Fibroblast of upper back skin (primary cell): ENCODE measurements at places on chromosomes 16 and 17.

GRCh38 chr17:73091770-73092522, 542 bp downstream of the SLC39A11 start:
- peak; percentile 19 for DNase-seq

DNA sequence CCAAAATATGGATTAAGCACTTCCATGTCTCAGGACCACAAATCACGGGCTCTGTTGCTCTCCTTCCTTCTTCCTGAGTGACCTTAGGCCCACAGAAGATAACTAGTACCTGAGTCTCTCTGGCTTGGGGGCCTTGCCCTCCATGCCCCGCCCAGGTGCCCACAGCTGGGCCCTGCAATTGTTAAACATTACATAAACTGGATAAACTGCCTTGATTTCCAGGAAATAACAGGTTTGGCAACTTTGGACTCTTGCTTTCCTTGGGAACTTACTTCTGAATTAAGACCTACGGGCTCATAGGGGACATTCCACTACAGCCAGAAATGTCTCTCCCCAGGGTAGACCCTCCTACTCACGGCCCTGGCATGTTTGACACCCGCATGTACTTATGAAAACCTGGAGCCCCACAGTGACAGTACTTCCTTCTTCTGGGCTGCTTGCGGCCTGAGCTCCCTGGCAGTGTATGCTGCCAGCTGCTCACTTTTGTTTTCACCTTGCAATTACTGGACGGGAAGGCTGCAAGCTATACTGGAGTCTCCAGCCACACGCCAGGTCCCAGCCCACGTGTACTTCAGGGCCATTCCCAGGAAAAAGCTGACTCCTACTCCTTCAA, 2.3 kb upstream of the UBALD2 start:
- no peak for DNase-seq

DNA sequence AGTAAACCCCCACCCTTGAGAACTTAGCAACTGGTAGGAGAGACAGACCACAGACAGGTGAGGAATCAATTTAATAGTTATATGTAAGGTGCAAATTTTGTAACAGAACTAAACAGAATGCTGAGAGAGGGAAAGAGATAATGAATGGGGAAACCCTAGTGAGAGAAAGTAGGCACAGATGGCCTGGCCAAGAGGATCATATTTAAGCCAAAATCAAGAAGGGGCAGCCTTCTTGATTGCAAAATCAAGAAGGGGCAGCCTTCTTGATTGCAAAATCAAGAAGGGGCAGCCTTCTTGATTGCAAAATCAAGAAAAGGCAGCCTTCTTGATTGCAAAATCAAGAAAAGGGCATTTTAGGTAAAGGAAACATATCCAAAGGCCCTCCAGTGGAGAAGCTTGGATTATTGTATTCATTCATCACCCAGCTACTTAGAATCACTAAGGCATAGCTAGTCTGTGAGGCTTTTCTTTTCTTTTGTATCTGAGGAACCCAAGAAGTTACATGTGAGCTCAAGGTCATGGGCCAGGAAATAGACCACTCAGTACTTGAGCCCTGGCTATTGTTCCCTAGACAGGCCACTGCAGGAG, 190.6 kb downstream of the CYLD start:
- no peak for DNase-seq

DNA sequence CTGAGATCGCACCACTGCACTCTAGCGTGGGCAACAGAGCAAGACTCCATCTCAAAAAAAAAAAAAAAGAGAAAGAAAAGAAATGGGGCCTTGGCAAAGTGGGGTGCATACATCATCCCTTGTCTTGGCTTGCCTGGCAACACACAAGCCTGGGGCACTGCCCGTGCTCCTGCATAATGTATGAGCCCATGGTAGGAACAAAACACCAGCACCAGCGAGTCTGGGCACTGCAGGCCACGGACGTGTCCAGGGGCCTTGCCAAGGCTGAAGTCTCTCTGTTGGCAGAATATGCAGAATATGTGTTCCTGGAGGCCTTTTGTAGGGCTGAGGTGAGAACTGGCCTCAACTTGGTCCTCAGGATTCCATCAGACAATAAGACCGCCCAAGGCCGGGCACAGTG, 15.7 kb upstream of the ALDOA start:
- no peak for DNase-seq

DNA sequence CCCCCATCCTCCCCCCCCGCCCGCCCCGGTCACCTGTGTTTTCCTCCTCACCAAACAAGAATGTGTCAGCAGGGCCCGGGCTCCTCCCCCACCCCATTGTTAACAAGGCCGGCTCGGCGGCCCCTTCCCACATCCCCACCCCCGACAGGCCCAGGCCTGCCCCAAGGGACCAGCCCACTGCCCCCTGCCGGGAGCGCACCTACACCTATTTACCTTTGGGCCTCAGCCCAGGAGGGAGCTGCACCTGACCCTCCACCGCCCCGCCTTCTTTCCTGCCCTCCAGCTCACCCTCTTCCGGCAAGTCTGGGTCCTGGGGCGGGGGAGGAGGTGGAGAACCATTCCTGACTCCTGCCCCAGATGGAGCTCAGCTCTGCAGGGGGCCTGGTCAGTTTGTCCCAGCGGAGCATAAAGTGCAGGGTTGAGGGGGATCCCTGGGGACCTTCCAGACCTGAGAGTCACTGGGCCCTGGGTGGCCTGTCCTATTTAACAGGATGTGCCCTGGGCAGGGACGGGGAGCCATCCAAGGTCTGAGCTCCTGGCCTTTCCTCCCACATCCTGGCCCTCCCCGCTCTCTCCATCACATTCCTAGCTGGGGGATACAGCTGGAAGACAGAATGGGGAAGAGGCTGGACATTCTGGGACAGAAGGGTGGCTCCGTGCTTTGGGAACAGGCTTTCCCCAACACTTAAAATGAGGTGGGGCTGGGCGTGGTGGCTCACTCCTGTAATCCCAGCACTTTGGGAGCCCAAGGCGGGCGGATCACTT, 8.3 kb downstream of the FOXJ1 start:
- no peak for DNase-seq

DNA sequence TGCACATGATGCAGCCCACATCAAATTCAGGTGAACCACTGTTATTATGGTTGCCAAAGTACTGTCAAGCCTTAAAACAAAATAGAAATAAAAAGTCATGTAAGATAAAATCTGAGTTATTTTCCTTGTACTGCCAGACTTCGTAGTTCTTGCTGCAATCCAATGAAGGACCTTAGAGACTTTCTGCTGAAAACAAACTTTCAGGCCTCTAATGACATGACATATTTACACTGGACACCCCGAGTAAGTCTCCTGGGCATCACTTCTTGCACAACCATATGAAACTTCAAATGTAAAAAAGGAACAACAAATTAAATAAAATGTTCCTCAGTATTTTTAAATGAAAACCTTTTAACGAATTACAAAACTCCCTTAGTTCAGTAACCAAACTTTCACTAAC, 66.7 kb downstream of the TOX3 start:
- no peak for DNase-seq

DNA sequence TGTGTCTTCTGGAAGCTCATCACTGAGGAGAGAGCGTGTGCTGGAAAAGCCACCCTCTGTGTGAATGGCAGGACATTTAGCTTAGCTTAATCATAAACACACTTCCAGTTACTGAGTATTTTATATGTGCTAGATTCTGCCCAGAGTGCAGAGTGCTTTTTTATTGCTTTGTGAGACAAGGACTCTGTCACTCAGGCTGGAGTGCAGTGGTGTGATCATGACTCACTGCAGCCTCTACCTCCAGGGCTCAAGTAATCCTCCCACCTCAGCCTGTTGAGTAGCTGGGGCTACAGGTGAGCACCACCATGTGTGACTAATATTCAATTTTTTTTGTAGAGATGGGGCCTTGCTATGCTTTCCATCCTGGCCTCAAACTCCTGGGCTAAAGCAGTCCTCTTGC, 61.4 kb upstream of the IRX3 start:
- DNase-seq, result no peak

DNA sequence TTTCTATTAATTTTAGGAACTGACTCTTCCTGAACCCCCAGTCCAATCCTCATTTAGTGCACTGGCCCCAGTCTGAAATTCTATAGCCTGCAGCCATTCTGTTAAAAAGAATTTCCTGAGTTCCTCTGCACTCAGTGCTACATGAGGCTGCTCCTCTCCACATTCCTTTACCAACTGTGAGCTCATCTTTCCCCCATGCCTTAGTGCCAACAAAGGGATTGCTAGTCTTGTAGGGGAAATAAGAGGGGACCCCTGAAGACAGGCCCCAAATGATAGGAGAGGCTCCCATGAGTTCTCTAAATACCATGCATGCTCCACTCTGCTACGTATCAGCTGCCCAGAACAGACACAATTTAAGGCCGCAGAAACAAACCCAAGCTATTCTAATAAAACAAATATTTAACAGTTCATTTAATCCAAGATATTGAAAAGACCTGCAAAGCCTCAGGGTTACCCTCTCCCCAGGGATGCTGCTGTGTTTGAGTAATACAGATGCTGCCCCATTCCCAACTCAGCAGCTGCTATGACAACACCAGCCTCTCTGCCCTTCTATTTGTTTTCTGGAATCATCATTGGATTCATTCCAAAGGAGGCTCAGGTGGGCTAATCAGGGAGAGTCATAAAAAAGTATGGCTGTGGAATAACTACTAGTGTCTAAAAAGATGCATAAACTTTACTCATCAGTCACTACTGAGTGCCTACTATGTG, 228.5 kb downstream of the TOX3 start:
- no peak for DNase-seq

GRCh38 chr16:23587726-23588125, 8.4 kb downstream of the NDUFAB1 start:
- peak; percentile 80 for DNase-seq

- DNase-seq, result peak; percentile 99
Measured at GRCh38 chr16:61792194-61792909, 243.9 kb downstream of the CDH8 start.

DNA sequence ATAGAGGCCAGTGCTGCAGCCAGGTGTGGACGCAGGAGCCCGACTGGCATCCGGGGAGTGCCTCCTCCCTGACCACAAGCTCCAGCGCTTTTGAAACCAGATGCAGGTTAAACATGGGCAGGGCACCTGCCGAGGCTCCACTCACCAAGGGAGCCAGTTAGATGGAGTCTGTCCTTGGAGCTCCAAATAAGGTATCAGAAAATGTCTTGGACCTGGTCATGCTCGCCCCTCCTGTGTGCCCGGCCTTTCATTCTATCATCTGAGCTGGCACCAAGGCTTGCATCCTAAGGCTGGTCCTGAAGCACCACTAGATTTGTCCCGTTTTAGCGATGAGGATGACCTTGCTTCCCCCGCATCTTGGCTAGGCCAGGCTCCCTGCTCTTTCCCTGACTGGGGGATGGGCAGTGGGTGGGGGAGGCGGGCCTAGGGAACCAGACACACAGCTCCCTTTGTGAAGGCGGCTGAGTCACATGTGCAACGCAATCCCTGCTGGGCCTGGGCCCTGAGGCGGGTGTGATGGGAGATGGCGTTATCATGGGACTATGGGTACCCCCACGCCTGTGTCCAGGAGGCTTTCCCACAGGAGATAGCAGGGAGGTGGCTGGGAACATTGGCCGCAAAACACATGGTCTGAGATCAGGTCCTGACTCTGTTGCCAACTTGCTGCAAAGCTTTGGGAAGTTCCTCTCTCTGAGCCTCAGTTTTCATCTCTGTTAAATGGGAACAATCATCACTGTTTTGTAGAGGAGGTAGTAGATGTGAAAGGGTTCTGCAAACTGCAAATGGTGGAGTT, 5.0 kb upstream of the ADGRG1 start:
- DNase-seq, result peak; percentile 50

DNA sequence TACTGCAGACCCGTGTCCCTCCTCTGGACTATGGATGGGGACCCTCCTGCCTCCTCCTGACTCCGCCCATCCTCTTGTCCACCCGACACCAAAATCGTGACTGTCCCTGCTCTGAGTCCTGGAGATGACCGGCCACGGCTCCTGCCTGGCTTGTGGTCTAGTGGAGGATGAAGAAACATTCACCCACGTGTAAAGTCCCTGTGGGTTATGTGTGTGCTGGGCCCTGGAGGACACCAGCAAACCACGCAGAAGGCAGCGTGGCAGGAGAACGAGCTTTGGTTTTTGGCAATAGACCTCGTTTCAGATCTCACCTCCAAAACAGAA, 11.9 kb downstream of the SPNS2 start:
- no peak for DNase-seq

GRCh38 chr17:75795820-75796607, 11.4 kb downstream of the UNK start:
- DNase-seq, result no peak

- DNase-seq, result no peak
Measured at GRCh38 chr17:82602986-82603710, 45.1 kb downstream of the WDR45B start.

DNA sequence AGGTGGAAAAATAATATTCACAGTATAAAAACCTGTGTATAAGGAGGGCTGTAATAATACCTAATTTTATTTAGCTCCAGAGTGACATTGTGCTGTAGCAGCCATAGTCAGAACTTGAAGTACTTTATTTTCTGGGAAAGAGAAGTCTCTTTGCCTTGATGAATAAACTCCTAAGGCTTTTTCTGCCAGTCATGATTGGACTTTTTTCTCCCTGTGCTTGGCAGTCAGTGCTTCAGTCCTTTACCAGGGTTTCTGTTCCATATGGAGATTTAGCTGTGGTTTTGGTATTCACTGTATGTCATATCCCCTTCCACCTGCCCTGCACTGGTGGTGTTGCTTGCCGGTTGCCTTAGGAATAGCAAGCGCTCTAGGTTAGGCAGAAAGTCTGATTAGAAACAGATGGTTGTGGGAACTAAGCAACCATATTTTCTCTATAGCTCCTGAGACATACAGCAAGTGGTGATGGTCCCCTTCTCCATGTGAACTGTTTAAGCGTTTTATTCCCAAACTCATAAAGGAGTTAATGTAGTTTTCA, 24.7 kb downstream of the DDX42 start:
- peak; percentile 40 for DNase-seq

DNA sequence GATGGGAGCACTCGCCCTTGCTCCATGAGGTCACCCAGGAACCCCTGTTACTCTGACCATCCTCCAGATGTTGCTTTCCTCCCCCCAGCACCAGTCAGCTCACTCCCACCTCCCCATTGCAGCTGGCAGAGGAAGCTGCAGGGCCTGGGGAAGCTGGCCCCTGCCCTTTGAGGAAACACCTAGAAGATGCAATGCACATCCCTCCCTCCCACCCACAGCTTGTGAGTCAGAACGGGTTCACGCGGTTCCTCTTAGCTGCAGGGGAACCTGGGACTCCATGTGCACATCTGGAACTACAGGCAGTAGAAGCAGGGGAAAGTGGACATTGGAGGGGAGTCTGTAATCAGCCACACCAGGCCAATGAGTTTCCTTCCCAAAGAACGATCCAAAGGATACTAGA, 96.9 kb downstream of the KATNIP start:
- no peak for DNase-seq

DNA sequence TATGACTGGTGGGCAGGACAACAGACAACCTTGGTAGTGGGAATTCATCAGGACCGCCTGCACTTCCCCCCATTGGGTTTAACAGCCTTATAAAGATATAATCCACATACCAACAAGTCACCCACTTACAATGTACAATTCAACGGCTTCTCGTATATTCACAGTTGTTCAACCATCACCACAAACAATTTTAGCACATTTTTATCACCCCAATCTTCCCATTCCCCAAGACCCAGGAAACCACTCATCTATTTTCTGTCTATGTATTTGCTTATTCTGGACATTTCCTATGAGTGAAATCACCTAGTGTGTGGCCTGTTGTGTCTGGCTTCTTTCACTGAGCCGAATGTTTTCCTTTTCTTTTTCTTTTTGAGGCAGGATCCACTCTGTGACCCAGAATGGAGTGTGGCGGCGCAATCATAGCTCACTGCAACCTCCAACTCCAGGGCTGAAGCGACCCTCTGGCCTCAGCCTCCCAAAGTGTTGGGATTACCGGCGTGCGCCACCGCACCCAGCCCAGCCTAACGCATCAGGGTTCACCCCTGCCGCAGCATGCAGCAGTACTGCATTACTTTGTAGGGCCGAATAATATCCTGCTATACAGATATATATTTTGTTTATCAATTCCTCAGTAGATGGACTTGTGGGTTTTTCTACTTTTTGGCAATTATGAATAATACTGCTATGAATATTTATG, 10.9 kb downstream of the ANKS3 start:
- DNase-seq, result no peak
